Renal cortical epithelial cell (primary cell): ENCODE measurements at places on chromosomes 7 and 10. TPM values are rescaled to one million over a fixed set of nuclear protein-coding genes. Genes with fewer than 3 reads are reported as not detected.

COBL gene
- total RNA-seq = 1.4 and 4.2 TPM in 2 replicates

PTPN20 gene
- total RNA-seq = 7.3 and 9.5 TPM in 2 replicates

PKD2L1 gene
- not detected in 2 replicates for total RNA-seq

SLC26A3 gene
- not detected in 2 replicates for total RNA-seq

RAPGEF5 gene
- total RNA-seq = 2.3 and 4.0 TPM in 2 replicates

KNDC1 gene
- 0.25 TPM in 1 of 2 replicates, not detected in the other for total RNA-seq

HTR7 gene
- total RNA-seq = 0.10 TPM in 1 of 2 replicates, not detected in the other

MMP21 gene
- 0.05 TPM in 1 of 2 replicates, not detected in the other for total RNA-seq

CDHR3 gene
- 0.17 and 2.0 TPM in 2 replicates for total RNA-seq

GRID2IP gene
- under 0.01 and 0.69 TPM in 2 replicates for total RNA-seq

C10orf105 gene
- not detected in 2 replicates for total RNA-seq

PON3 gene
- total RNA-seq = 0.05 TPM in 1 of 2 replicates, not detected in the other

LEP gene
- total RNA-seq = not detected in 2 replicates

RAB19 gene
- 3.5 and 15.1 TPM in 2 replicates for total RNA-seq

PNLIPRP2 gene
- not detected in 2 replicates for total RNA-seq

ICA1 gene
- total RNA-seq = 13.7 and 26.6 TPM in 2 replicates

EPDR1 gene
- total RNA-seq = 83.4 and 90.1 TPM in 2 replicates

FAM25G gene
- not detected in 2 replicates for total RNA-seq

AGR2 gene
- total RNA-seq = 18.6 and 29.0 TPM in 2 replicates

LAMB4 gene
- total RNA-seq = 0.17 and 0.65 TPM in 2 replicates

NRG3 gene
- total RNA-seq = 0.05 and 0.87 TPM in 2 replicates

RBP3 gene
- not detected in 2 replicates for total RNA-seq

CYP2C9 gene
- 0.85 TPM in 1 of 2 replicates, not detected in the other for total RNA-seq

GAD2 gene
- total RNA-seq = not detected in 2 replicates

FAM13C gene
- 0.20 TPM in 1 of 2 replicates, not detected in the other for total RNA-seq

PLAC9 gene
- total RNA-seq = not detected in 2 replicates

NXPH1 gene
- not detected in 2 replicates for total RNA-seq

GRM3 gene
- total RNA-seq = not detected in 2 replicates
